ENCODE measurements at places on chromosomes 2 and 18. TPM values are rescaled to one million over a fixed set of nuclear protein-coding genes. Genes with fewer than 3 reads are reported as not detected.

The UGT1A3 gene
- total RNA-seq, result not detected

The LHCGR gene
- not detected for total RNA-seq

DNA sequence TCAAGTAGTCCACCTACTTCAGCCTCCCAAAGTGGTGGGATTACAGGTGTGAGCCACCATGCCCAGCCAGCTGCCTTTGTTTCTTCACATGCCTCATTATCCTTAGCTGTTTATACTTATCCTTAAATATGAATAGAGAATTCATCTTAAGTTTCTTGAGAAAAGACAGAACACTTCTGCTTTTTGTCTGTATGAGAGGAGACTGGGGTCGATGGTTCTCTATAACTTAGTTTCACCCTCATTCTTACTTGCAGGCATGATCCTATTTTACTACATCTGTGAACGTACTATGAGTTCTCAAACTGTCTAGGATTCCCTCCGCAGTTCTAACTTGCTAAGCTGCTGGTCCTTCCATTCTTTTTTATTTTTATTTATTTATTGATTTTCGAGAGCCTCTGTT is 20.4 kb downstream of the PPM1B start:
- H3K4me1 ChIP-seq, result peaks cover 28% of the 10 kb centered on the region
- H3K27ac ChIP-seq, result no peak overlapping the region
- DNase-seq, result no peak

- DNase-seq, result no peak
- H3K4me1 ChIP-seq, result peaks cover 22% of the 10 kb centered on the region
- no peaks in the 10 kb centered on the region for H3K27me3 ChIP-seq
- no peaks in the 10 kb centered on the region for H3K36me3 ChIP-seq
Observed at GRCh38 chr2:42340938-42341636, 19.9 kb downstream of the COX7A2L start.

DNA sequence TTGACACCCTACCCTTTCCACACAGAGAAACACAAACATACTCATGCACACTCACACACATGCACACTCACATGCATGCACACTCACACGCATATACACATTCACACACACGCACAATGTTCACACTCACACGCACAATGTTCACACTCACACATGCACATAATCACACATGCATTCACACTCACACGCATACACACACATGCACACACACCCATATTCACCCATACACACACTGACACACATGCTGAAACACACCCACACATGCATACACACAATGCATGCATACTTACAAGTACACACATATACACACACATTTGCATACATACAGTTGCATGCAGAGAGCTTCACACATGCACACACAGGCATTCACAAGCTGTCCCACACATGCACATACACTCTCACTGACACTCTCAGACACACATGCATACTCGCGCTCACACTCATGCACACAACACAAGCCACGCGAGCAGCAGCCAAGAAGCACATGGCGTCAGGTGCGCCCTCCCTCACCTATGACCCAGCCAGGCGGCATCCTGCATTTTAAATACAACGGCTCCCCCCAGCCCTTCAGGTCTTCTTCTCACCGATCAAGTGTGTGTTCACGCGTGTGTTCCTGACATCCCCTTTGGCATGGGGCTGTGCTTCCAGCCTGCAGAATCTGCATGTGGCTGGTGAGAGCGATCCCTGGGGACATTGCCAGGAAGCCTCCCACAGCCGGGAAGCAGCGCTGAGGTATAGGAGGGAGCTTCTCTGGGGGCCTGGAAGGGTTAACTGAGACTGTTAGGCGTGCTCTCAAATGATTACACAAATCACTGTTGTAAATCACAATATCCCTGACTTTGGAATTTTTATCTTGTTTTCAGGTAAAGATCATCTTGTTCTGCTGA is 195.1 kb downstream of the RTP5 start:
- no peaks in the 10 kb centered on the region for H3K4me1 ChIP-seq
- no peaks in the 10 kb centered on the region for H3K27me3 ChIP-seq
- no peak overlapping the region for H3K4me3 ChIP-seq
- no peak overlapping the region for H3K27ac ChIP-seq

The TUBA3E gene
- 5.4 TPM for total RNA-seq

DNA sequence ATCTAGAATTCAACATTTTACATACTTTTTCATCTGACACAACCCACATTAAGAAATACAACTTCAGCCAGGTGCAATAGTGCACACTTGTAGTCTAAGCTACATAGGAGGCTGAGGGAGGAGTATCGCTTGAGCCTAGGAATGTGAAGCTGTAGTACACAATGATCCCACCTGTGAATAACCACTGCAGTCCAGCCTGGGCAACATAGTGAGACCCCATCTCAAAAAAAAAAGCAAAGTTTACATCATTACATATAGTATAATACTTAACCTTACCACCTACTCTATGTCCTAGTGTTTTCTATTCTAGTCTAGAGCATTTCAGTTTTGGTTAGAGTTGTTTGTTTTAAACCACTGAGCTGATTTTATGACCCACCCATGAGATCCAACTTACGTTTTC is 86.5 kb upstream of the FAM117B start:
- H3K36me3 ChIP-seq, result peaks cover 42% of the 10 kb centered on the region
- no peak for DNase-seq
- H3K27ac ChIP-seq, result no peak overlapping the region
- no peak overlapping the region for H3K4me3 ChIP-seq

The SPATA3 gene
- not detected for total RNA-seq

DNA sequence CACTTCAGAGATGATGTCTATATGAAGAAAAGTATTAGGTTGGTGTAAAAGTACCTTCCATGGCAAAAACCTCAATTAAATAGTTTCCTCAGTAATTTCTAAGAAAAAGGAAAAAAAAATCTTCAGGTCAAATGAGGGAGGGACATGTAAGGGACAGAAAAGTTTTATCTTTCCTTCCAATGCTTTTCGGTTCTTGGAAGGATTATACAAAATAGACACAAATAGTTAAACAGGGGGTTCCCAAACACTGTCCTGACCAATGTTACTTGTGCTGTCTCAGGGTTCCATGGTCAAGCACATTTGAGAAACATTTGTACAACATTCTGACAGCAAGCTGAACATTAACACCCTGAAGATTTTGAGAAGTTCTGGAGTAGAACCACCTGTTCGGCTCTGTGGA is 22.0 kb downstream of the ERMN start:
- no peaks in the 10 kb centered on the region for H3K27me3 ChIP-seq
- no peaks in the 10 kb centered on the region for H3K4me1 ChIP-seq
- DNase-seq, result no peak
- H3K36me3 ChIP-seq, result no peaks in the 10 kb centered on the region
- H3K27ac ChIP-seq, result no peak overlapping the region

DNA sequence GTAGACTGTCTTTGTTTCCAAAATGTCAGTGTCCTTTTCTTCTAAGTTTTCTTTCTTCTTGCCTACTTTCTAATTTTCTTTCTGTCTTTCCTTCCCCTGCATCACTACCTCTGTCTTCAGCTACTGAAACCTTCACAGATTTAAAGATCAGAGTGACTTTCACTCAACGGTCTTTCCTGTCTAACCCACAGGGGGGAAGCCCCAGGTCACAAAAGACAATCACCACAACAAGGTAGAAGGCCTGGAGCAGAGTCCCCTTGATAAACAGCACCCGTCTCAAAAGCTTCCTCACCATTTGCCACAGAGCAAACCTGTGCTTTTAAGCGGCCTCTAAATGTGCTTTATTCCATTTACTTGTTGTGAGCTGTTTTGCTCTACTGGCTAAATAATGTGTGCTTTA is 665.4 kb downstream of the BCL11A start:
- H3K27me3 ChIP-seq, result no peaks in the 10 kb centered on the region
- DNase-seq, result no peak
- H3K4me1 ChIP-seq, result no peaks in the 10 kb centered on the region
- no peaks in the 10 kb centered on the region for H3K36me3 ChIP-seq
